ENCODE measurements at places on chromosomes 16 and 17.

DNA sequence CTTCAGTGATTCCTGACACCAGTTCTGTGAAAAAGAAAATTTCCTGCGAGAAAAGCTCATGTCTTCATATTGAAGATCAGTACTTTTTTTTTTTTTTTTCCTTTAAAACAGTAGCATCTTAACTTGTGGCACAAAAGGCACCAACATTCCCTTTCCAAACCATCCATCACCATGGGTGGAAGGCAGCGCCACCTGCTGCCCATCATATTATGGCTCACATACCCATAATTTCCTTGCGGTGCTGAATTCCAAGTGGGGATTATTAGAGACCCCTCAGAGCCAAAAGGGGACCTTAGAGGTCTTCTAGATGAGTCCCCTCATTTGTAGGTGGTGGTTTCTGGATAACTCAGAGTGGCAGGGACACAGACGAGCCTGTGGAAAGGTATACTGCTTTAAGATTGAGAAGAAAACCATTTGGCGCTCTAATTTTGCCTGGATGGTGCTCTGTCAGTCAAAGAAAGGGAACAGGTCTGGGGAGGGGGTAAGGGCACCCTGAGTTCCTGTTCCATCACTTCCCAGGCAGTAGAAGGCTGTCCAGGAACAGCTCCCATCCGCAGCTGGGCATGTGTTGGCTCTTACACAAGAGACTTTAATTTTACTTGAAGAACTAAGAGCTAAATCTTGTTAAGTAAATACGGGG is 7.9 kb upstream of the SOST start:
- peak; percentile 61 for DNase-seq

DNA sequence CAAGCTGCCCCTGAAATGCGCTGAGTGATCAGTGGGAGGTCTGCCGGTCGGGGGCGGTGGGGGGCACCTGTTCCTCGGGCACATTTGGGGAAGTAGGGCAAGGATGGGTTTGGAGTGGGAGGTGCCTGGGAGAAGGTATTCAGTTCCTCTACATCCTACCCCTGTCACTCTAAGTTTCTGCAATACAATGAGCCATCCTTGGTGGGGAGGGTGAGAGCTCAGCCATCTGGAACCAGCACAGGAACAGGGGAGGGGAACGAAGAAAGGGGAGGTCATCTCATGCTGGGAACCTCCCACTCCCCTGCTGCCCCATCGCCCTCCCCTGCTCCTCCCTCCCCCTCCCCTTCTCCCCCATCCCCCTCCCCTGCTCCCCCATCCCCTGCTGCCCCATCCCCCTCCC is 4.2 kb downstream of the DPH1 start:
- no peak for DNase-seq

- DNase-seq, result no peak
Observed at GRCh38 chr16:82331397-82331796, 161.4 kb upstream of the MPHOSPH6 start.

DNA sequence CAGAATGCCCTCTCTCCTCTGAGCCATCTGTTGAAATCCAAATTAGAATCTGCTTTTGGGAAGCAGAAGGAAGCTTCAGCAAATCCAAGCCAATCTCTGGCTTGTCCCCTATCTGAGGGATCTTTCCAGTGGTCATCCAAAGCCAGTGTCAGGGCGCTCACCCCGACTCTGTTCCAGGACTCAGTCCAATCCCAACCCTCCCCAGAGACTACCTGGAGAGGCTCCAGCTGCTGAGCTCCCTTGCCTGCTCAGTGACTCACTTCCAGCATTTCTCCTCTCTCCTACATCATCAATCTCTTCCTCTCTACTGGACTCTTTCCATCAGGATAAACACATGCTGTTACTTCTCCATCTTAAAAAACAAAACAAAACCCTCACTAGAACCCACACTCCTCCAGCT is 2.4 kb downstream of the MATCAP1 start:
- DNase-seq, result peak; percentile 75

DNA sequence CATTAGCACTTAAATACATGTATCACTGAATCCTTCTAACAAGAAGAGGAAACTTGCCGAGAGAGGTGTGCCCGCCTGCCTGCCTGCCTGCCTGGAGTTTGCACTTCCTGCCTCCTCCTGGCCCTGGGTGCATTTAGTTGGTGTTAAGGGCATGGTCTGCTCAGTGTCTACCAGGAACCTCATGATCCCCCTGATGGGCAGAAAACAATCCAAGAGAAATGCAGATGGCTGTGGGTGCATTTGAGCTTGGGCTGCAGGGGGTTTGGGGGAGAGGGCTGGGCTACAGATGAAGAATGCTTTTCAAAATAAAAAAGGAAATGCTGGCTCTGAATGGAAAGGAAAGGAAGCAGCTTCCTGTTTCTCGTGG is 10.1 kb downstream of the KSR1 start:
- no peak for DNase-seq

GRCh38 chr16:50806099-50807062 is 64.5 kb downstream of the CYLD start:
- DNase-seq, result peak; percentile 85

DNA sequence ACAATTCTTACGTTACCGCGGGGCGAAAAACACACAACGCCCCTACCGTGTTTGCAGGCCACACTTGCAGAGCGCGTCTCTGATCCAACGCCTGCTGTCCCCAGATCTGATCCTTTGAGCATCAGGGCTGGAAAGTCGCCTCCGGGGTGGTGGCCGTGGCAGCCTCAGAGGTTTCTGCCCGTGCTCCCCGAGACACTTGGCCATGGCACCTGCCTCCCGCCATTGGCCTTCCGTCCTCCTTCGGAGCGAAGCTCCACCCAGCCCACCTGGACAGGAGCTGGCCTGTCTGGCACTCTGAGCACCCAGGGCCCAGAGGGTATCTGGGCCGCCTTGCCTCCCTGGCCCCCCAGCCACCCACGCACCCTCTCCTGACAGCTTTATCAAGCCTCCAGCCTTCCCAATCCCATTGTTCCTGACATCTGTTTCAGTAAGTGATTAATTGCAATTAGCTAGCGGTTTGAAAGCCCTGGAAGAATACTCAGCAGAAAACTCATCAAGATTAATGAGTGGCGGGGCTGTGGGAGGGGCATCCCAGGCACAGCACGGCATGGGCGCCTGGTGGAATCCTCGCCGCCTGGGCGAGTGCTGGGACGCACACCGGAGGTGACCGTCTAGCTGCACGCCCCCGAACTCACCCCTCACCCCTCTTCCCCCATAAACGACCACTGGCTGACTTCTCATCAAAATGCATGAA is 181.5 kb upstream of the GSE1 start:
- DNase-seq, result no peak

- peak; percentile 63 for DNase-seq
Observed at GRCh38 chr16:12095275-12096156, 119.0 kb downstream of the SNX29 start.

- DNase-seq, result no peak
Observed at GRCh38 chr17:6090253-6090652, 20.1 kb downstream of the WSCD1 start.

DNA sequence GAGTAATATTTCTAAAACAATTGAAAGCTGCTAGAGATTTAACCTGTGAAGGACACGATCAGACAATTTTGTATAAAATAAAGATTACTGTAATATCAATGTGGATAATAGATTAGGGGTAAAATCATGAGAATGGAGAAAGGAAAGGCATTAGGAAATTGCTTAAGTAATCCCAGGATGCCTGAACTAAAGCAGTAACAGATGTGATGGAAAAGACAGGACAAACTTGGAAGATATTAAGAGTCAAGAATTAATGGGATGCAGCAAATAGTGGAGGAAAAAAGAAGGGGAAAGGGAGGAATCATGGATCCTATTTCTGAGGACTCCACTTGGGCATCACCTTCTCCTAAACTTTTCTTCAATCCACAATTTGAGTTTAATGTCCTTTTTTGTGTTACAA is 437.1 kb upstream of the PMFBP1 start:
- no peak for DNase-seq

DNA sequence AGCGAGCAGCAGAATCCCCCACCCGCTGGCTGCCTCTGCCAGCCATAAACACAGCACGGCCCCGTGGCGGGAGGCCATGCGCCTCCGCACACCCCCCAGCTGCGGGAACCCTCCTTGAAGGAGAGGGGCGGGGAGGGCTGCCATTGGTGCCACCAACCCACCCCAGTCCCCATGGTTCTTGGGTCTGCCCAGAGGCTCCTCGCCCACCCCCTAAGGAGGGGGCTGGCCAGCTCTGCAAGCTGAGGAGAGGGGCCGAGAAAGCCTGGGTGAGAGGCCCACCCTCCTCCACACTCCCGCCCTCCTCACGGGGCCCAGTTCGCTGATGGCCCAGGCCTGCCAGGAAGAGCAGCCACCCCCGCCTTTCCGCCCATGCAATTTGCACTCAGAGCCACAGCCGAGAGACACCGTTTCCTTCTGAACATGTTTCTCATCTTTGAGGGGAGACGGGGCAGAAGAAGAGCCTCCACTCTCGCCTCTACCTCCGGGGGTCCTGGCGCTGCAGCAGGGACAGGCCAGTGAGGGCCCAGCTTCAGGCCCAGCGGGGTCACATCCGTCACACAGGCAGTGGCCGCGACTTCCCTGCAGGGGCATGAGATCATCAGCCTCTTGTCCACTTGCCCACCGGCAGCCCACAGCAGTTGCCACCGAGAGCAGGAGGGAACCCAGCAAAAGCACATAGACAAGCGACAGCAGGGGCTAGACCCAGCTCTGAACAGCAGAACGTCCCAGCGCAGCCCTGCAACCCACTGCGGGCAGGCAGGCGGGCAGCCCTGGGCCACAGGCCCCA is 23.0 kb downstream of the KATNB1 start:
- no peak for DNase-seq

DNA sequence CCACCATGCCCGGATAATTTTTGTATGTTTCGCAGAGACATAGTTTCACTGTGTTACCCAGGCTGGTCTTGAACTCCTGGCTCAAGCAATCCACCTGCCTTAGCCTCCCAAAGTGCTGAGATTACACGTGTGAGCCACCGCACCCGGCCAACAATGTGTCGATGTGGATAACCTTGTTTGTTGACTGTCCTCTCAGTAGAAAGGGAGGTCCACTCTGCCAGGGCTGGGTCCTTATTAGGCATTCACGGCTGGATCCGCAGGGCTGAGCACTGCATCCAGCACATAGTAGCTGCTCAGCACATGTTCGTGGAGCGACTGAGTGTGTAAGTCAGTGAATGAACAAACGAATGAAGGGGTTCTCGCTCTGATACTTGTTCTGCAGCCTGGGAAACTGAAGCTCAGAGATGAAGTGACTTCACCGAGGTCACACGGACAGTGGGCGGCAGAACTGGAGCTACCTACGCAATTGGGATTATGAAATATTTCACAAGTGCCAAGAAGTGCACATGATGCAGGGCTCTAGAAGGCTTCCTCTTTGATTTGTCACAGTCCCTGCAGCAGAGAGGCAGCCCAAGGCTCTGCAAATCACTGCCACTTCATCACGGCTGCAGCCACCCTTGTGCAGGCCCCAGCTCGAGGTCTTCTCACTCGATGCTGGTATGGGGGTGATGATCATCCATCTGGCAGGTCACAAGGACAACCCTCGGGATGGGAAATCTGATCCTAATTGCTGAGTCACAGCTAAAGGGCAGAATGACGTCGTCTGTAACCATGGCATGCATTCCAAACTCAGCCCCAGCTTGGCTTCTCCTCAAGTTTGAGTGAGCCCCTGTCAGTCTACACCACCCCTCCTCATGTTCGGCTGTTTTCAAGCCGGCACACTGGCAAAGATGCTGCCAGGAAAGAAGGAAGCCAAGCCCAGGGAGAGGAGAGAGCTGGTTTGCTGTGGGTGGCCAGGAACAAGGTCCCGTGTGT is 28.0 kb upstream of the SNN start:
- peak; percentile 88 for DNase-seq

DNA sequence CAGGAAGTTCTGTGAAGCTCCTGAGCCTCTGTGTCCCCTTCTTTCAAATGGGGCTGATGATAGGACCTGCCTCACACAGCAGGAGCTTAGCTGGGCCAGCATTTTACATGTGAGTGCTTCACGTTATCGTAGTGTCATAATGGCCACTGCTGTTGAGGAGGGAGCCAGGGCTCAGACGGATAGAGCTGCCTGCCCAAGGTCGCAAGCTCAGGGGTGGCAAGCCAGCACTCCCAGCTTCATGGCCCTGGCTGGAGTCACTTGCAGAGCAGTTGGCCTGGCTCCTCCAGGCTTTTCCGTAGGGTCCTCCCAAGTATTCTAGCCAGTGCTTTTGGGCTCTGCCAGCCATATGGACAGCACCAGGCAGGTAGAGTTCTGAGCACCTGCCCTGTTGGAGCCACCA is 115.1 kb downstream of the SOCS1 start:
- no peak for DNase-seq

DNA sequence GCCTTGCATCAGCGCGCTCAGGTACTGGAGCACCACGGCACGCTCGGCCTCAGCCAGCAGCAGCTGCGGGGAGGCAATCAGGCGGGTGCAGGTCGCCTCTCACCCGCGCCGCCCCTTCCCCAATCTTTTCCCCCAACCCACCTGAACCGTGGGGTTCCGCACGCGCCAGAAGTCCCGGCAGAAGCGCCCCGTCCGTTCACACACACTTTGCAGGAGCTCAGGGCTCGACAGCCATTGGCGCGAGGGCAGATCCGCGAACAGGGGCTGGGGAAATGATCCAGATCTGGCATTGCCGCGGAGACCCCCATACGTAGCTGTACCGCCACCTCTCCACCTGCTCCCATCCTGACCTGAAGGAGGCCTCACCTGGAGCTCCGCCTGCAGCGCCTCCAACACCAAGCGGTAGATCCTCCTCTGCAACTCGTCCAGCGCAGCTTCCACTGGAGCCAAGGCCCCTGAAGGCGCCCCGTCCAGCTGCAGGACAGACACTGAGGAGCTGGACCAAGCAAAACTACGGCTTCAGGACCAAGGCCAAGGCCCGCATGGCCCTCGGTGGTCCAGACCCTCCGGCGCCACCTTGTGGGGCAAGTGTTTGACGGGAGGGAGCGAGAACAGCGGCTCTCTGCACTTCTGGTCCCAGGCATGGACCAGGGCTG is 1.4 kb upstream of the MATCAP1 start:
- peak; percentile 92 for DNase-seq

- DNase-seq, result no peak
Observed at GRCh38 chr17:57034807-57035754, 50.0 kb upstream of the AKAP1 start.

- peak; percentile 4 for DNase-seq
Observed at GRCh38 chr17:79622122-79622601, 11.3 kb upstream of the RBFOX3 start.

- peak; percentile 29 for DNase-seq
Observed at GRCh38 chr16:29926711-29927052, 656 bp upstream of the KCTD13 start.

DNA sequence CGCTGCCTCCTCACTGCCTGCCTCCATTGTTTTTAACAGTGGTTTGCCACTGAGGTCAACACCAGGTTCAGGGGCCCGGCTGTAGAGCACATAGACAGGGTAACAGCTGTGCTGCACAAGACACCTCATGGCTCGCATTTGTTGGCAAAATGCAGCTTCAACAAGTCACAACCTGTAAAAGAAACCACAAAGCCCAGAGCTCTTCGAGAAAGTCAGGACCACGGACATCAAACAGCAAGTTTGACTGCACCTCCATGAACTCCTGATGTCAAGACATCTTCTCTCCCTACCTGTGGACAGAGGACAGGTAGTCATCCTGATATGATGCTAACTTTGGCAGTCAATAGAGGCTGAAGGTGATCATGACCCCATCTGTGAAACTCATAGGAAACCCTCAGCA is 142.4 kb upstream of the SOX9 start:
- no peak for DNase-seq

GRCh38 chr16:85420501-85421337 is 192.4 kb upstream of the GSE1 start:
- peak; percentile 35 for DNase-seq

- no peak for DNase-seq
Observed at GRCh38 chr17:17414341-17414805, 62.4 kb upstream of the MED9 start.

GRCh38 chr17:63337579-63337978 is 108.5 kb downstream of the CYB561 start:
- no peak for DNase-seq
